ENCODE measurements at places on chromosomes 5 and 9.

GRCh38 chr5:176171171-176171760, 67.0 kb upstream of the SIMC1 start:
- no peak for DNase-seq

DNA sequence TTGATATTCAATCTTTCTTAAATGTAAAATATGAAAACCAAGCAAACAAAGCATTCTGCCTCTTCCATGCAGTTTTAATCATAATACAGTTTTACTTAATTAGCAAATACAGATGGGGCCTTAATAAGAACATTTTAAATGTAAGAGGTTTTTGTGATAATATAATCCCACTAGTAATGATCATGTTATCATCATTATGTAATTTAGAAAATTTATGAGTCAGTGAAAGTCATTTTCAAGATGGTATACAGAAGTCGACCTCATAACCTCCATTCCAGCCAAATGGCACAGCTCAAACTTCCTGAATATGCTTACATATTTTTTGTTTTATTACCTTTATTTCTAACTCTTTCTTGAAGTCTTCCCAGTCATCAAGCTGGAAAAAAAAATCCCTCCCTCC, 102.2 kb upstream of the GNA14 start:
- no peak for DNase-seq

DNA sequence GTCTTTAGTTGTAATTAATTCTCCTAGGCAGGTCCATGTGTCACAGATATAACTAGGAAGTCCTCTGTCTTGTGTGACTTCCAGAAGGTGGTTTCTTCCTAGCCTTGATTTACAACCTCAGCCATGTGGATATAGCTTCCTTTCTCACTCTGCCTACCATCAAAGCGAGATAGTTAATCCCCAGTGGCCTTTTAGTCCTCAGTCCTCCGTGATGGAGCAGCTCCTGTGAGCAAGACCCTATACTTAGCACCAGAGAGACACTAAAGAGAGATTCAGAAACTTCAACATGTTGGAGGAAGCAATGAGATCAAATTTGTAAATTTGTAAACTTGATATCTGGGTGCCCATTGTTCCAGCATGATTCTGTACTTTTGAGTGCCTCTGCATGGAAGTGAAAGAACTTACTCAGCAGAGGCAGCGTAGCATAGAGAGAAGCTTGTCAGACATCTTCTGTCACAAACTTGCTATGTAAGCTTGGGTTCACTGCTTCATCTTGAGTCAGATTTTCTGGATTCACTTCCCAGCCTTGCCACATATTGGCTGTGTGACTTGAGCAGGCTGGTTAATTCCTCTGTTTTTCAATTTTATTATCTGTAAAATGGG, 170.2 kb upstream of the NR3C1 start:
- no peak for DNase-seq

DNA sequence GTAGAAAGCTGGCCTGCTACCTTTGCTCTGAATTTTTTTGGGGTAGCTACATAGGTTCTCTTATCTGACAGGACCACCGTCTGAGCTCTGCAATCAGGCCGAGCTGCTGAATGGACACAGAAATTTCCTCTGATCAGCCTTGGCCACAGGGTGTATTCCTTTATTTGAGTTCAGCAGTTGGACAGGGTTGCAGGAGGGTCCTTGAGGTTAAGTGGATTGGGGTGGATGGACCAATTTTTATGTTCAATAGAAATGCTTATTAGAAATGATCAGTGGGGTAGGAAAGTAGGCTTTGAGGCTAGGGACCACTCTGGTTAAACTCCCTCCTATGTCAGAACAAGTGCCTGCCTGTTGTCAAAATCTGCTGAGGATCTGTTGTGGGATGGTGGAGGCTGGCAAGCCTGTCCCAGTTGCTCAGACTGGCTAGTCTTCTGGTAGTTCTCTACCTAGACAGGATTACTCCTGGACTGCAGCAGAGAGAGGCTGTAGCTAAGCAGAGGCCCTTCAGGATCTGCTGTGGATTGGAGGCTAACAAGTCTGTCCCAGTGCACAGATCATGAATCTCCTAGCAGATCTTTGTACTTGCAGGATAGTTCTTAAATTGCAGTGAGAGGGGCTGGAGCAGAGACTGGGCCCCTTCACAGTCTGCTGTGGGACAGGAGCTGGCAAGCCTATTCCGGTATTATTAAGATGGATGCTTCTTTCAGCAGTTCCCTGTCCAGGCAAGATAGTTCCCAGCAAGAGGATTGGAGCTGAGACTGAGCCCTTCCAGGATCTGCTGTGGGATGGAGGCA, 18.0 kb downstream of the XRCC4 start:
- DNase-seq = no peak

DNA sequence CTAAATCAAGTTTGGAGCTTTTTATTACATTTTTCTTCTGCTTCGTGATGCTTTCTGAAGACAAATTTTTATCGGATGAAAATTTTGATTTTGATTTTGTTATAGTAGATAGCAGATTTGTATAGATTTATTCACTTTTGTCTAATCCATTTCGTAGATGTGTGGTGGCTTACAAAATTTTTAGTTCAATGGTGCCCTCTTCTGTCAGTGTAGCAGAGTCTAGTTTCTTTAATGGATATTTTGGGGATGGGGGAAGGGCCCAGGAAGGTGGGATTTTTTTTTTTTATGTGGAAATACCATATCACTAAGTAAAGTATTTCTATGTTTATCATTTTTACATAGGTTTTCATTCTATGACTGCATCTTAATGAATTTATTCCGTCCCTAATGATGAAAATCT, 259.9 kb upstream of the TARS1 start:
- no peak for DNase-seq

- no peak for DNase-seq
Measured at GRCh38 chr5:66717455-66718373, 121.5 kb downstream of the MAST4 start.

GRCh38 chr5:62299600-62299999, 6.4 kb upstream of the KIF2A start:
- peak; percentile 26 for DNase-seq

- no peak for DNase-seq
Measured at GRCh38 chr5:14148890-14149671, 5.9 kb downstream of the TRIO start.

DNA sequence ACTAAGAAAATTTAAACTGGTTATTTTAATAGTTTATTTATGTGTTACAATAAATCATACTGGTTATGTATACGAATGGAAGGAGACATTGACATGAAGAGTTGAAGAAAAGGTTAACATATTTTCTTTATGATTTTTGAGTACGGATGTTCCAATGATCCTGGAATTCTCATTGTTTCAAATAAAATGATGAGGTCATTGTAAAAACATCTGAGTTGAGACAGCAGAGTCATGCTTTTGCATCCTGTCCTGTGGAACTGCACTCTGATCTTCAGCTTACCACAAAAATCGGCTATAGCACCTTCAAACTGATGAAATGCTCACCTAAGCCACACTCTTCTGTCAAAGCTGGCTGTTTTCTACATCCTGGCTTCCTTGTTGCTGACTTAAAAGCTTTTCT, 67.8 kb downstream of the PTCD2 start:
- no peak for DNase-seq

GRCh38 chr5:110362261-110362660, 364.2 kb downstream of the TMEM232 start:
- no peak for DNase-seq

- DNase-seq = no peak
Measured at GRCh38 chr9:68802525-68803015, 97.5 kb downstream of the PIP5K1B start.

DNA sequence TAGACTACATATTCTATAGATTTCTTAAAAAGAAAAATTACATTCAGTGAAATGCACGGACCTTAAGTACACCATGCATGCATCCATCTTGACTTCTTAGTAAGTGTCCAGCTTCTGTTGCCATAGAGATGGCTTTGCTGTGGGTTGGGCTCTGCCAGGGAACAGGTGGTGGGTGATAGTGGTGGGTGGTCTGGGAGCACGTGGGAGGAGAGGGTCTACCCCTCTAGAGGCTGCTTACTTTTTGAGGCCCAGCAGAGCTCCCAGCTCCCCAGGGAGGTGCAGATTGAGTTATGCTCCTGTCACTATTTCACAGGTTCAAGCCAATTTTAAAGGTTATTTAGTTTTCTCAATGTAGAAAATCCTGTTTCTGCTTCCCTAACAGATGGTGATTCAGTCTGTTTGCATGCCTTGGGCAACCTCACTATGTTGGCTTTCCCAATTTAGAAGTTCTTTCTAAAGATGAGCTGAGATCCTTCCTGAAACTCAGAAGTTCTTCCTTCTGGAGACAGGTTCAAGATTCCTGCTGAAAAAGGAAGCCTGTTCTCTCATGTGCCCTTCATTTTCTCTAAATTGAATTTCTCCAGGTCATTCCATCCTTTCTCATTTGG, 107.4 kb upstream of the LHFPL2 start:
- DNase-seq = no peak

DNA sequence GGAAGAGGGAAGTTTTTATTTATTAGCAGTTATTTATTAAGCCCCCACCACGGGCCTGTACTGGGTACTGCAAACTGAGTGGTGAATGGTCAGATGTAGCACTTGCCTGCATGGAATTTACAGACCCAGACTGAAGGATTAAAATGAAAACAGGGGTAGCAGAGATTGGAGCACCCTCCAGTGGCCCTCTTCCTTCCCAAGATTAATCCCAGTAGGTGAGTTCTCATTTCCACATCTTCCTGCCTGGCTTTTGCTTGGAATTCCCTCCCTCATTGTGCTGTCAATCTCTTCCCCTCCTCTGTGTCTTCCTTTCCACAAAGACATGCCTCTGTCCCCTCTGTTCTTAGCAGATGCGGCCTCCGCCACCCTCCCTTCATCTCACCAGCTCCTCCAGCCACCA, 39.2 kb downstream of the MVB12B start:
- no peak for DNase-seq

GRCh38 chr9:124217836-124218437, 39.8 kb upstream of the NEK6 start:
- no peak for DNase-seq

DNA sequence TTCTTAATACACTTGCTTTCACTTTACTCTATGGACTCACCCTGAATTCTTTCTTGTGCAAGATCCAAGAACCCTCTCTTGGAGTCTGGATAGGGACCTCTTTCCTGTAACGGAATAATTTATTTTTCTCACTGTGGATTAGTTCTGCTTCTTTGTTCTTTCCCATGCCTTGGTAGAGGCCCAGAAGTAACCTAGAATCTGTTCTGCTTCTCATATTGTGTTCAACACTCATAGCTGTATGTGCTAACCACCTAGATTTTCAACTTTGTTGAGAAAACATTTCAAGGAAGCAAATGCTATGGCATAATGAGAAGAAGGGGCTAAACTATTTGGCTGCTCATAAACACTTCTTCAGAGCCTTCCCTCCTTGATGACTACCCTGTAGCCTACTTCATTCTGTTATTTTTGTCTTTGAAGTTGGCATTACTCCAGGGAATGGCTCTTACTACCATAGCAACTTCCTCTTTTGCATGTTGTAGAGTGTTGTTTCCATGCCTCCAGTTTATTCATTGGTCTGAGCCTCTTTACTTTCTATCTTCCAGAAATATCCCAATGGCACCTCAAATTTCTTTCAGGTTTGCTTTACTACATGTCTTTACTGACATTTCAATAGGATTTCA, 74.3 kb downstream of the KIAA0825 start:
- no peak for DNase-seq

DNA sequence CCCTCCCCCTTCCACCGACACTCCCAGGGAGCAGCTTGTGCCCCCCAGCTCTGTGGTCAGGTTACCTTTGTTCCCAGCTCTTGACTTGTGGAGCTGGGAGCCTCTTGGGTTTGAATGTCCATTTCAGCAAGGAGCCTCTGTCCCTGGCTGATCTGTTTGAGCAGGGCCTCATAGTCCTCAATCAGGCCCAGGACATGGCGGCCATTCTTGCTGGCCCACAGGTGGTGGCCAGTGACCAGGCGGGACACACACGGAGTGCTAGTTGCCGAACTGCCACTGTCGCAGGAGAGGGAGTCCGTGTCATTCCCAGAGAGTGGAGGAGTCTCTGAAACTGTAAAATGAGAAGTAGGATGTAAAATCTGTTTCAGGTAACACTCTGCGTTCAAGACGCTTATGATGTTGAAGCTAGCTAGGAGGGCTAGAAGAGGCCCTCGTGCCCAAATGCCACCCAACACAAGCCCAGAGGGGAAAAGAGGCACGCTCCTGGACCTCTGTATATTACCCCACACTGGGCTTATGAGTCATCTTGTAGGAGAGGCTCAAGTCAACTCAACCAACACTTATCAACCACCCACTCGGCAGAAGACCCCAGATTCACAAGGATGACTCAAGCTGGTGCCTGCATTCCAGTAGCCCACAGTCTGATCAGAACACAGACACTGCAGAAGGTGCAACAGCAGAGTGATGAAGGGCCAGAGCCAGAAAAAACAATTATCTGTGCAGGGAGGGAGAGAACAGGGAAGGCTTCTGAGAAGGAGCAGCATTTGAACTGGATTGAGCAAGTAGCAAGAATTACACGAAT, 177.0 kb downstream of the CDK5RAP2 start:
- DNase-seq = no peak

DNA sequence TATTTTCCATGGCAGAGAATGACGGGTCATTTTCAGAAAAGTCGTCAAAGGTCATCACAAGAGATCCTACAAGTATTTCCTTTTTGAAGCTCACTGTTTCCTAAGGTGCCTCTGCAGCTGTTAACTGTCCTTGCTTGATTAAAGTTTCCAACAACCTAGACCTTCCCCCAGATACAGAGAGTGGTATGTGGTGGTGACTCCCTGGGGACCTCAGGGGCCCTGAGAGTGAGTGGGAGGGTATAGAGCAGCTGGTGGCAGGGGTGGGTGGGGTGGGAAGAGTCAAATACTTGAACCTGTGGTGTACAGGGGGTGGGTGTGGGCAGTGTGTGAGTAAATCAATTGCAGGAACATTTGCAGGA, 1.6 kb upstream of the CD72 start:
- no peak for DNase-seq

GRCh38 chr5:142667831-142668230, 18.1 kb downstream of the FGF1 start:
- no peak for DNase-seq

DNA sequence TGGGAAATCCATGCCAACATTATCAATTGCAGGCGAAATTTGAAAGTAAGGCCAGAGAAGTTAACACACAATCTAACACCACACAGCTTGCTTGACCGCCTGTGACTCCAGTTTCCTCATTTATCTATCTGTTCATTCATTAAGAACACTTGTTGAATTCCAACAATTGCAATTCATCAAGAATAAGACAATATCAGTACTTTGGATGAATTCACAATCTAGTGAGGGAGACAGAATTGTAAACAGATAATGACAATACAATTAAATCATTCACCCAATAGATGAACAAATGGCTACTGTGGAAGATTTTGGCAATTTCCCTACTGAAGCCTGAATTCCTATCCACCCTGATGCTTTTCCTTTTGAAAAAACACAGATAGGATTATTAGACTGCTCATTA, 181.6 kb downstream of the TRIM36 start:
- no peak for DNase-seq

DNA sequence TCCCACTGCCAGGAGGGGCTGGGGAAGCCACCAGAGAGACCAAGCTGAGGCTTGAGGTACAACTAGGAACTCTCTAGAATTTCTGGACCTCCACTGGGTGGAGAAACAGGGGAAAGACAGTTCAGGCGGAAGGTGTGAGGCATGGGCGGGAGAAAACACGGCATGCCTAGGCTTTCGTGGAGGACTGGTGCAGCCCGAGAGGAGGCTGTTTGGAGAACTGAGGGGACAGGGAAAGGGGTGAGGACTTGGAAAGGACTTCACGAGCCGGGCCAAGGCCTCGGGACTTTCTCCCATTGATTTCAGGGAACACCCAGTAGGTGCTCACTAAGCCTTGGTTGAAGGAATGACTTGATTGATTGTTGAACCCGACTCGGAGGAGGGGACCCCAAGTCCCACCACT, 9.5 kb upstream of the ADGRD2 start:
- no peak for DNase-seq

All from CD4-positive, alpha-beta T cell treated with Interleukin-17A for 4 hours (primary cell).